Neural progenitor cell (in vitro differentiated cells): ENCODE measurements at places on chromosomes 11 and 22.

DNA sequence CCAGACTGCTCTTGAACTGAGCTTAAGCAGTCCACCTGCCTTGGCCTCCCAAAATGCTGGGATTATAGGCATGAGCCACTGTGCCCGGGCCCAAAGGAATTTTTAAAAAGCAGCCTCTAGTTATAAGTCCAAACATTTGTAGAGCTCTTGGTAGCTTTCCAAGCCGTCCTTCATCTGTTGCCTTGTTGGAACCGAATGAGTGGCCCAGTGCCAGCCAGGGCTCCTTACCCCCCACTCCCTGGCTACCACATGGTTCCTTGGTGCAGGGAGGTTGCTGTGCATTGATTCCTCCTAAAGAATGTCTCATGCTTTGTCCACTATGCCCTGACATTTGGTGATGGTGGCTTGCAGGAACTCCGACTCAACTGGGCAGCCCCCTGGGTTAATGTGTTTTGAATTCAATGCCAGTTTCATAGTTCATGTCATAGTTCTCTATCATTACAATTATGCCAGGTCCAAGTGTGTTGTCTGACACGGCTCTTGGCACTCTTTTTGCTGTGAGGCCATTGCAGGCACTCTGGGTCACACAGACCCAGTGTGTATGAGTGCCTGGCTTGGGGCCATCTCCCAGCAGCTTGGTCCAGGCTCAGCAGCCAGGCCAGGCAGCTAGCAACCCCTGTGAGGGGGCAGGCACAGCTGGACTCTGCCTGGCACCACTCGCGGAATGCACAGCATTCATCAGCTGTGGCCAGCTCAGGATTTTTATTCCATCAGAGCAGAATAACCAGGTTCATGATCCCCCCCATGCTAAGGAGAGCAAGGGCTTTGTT, 13.3 kb upstream of the MICALL1 start:
- no peak for DNase-seq

- no peak for DNase-seq
Observed at GRCh38 chr11:36296884-36297543, 926 bp downstream of the PRR5L start.

GRCh38 chr11:106461839-106462545, 384.5 kb downstream of the AASDHPPT start:
- DNase-seq: peak; percentile 8

DNA sequence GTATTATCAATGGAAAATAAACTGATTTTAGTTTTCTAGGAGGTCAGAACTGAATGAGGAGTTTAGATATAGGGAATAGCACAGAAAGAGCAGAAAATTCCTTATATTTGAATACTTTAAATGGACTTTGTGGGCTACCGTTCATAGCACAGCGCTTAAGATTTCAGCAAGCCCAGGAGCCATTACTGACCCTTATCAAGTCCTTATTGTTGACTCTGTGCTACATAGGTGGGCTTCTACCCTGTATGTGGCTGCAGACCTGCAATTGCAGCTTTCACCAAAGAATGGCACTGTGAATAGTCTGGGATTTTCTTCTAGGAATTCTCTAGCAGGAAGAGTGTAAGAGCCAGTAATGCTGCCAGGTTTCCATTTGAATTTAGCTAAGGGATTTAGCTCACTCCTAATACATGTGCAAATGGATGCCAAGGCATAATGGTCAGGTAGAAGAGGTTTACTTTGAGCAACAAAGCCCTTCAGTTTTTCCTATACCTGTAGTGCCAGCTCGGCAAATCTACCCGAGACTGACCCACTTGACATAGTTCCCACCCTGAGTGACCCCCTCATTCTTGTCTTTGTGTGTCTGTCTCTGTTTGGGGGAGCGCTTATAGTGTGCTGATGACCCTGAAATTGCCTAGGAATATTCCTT, 42.5 kb upstream of the DLAT start:
- DNase-seq: peak; percentile 44

DNA sequence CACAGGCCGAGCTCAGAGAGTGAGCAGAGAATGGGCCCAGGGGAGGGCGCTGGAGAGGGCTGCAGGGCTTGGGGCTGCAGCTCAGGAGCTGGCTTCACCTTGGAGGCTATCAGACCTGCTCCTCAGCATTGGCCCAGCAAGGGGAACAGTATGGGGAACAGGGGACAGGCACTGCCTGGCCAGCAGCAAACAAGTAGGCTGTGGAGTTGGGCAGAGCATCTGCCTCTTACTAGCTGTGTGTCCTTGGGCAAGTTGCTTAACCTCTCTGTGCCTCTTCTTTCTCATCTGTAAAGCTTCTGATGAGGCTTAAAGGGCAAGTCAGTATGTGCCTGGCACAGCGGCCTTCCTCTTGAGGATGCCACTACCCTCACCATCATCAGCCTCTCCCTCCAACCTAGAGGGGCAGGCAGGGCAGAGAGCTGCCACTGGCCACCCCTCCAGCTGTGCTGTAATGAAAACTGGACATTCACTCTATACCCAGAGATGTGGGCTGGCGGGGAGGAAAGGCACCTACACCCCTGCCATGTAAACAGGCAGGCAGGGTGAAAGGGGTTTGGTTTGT, 7.5 kb upstream of the CDKN1C start:
- no peak for DNase-seq

GRCh38 chr11:48341466-48341865, 16.7 kb downstream of the OR4C3 start:
- no peak for DNase-seq

- no peak for DNase-seq
Observed at GRCh38 chr11:2325719-2326118, 23.9 kb downstream of the TSPAN32 start.

GRCh38 chr22:27329131-27329850, 472.3 kb downstream of the MN1 start:
- DNase-seq: peak; percentile 68

DNA sequence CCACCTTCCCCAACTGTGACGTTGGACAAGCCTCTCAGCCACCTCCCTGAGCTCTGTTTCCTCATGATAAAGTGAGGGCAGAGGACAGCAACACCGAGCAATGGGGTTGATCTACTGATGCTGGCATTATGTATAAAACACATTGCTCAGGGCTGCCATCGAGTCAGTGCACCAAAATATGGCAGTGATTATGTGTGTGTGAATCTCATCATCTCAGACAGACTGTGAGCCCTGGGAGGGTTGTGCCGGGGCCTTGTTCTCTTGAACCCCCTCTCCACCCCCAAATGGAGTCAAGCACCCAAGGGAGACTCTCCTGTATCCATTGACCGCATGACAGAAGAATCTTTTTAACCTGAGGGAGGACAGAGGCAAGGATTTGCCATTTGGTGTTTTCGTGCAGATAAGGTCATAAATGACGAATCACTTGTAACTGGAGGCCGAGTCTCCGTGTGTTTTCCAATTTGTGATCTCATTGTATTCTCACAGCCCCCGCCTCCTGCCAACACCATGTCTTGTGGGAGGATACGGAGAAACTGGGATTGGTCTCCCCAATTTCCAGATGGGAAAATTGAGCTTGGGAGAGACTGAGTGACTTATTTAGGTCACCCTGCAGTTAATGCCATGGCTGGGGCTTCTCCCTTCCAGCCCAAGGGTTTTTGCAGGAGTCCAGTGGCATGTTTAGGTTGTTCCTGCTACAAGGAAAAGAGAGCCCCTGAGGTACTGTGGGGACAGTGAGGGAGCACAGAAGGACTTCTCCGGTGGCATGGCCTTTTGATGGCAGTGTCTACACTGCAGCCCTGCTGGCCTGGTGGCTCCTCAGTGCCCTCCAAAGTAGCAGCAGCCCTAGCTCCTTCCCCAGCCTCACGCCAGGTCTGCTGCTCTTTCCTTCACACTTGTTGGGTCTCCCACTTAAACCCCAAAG, 52.4 kb downstream of the CHRDL2 start:
- no peak for DNase-seq

DNA sequence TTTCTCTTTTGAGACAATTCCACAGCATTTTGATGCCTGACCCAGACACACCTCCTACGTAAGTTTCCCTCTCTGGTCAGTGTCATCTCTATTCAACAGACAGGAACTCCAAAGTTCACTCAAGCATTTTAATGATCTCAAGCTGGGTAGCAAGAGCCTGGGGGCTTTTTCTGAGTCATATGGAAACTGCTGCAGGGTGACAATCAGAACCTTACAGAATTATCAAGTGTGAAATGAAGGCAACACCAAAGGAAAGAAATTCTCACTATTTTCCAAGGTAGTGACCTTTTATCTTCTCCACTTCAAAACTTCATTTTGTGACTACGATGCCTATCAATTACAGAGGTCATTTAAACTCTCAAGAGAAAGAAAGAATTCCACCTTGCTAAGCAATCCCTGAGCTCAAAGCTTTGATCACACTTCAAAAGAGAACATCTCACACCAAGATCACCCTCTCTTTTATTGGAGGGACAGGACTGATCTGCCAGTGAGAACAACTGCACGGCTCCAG, 229.0 kb upstream of the ZC3H12C start:
- DNase-seq: no peak

GRCh38 chr22:36239150-36239400, 252 bp downstream of the APOL2 start:
- no peak for DNase-seq

GRCh38 chr22:31604137-31604705, 57.8 kb downstream of the PISD start:
- DNase-seq: no peak

GRCh38 chr11:32561835-32562234, 21.8 kb upstream of the EIF3M start:
- DNase-seq: no peak

- no peak for DNase-seq
Observed at GRCh38 chr11:567629-568292, 7.0 kb downstream of the RASSF7 start.

DNA sequence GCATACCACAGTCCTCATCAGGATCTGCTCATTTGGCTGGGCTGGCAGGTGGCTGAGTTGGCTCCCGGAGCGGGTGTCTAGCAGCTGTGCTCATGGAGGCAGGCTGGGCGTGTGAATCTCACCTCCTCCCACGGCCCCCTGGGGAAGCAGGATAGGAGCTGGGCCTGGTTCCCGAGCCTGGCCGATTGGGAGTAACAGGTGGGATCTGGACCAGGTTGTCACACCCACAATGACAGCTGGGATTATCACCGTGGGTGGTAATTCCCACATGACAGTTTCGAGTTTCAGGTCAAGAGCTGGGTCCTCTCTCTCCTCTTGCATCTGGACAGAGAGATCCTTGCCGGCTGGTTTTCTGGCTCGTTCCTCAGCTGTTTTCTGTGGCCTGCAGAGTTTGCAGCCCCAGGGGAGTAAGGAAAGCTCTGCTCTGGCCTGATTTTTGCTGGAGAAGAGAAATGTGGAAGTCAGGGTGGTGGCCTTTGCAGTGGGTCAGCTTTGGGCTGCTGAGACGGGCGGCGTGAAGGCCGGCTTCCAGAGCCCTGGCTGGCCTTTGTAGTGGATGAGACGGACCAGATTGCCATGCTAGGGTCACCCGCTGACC, 57.0 kb downstream of the BCR start:
- peak; percentile 77 for DNase-seq

GRCh38 chr11:75261902-75262361, 21.4 kb downstream of the TPBGL start:
- peak; percentile 1 for DNase-seq

- DNase-seq: no peak
Observed at GRCh38 chr11:121099885-121100284, 1.2 kb upstream of the TECTA start.

DNA sequence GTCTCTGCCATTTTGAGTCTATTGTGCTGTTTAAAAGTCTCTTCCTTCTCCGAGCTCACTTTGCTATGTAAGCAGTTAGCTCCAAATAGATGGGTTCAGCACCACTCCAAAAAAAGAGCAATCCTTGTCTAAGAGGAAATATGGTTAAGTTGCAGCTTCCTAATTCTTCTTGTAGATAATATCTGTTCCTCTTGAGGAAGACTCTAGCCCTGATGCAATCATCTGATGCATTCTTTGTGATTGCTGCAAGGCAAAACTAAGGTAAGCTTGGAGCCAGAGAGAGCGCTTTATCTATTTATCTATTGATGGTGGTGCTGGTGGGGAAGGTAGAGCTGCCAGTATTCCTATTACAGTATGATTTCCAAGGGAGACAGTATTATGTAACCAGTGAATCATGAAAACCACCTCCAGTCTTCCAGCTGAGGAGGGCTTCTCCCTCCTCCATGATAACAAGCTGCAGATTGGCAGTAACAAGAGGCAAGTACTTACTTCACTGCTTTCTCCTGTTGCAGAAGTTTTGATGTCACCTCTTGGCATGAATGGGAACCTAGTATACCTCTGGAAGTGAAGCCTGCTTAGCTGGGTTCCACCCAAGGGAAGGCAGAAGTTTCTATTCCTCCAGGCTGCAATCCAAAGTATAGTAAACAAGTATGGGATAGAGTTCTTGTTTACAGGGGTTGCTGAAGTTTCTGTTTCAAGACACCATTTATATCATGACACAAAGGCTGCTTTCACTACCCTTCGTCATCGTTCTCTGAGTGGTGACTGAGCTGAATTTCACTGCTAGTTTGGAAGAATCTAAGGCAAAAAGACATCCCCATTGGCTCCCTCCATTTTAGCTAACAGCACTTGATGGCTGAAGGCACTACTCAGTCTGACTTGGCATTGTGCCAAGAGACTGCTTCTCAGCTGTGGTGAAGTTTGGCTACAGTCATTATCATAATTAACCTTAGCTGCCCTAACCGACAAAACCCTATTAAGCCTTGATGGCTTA, 49.7 kb downstream of the FDX1 start:
- no peak for DNase-seq

DNA sequence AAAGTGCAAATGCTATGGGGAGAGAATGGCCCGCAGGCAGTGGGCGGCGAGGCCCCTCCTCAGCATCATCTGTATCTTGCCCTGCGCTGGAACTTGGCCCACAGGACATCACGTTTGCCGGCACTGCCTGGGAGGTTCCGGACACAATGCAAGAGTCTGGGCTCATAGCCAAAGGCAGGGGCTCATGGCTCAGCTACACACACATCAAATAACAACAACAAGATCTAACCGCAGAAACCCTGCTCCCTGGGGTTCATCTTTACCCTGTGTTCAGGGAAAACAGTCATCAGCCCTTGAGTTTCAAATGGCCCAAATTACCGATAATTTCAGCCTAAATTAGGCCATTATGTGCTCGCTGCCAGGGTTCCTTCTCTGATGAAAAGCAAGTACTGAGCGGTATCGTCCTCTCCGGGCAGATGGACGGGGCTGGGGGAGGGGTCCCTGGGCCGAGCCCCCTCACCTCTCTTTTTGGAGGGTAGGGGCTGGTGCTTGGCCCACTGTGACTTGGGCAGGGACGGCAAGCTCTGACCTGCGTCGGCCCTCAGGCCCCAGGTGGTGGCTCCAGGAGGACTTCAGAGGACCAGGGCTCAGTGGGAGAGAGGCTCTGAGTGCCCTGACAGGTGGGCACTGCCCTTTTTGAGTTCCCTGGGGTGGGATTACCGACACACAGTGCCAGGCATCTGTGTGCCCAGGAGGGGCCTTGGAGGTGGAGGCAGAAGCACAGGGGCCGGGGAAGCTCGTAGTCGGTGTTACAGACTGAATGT, 25.0 kb upstream of the GAL start:
- DNase-seq: no peak

GRCh38 chr11:3631331-3631730, 10.5 kb downstream of the ART5 start:
- no peak for DNase-seq
